GM12878 (cell line): ENCODE measurements at places on chromosomes 5 and 9. TPM values are rescaled to one million over a fixed set of nuclear protein-coding genes. Genes with fewer than 3 reads are reported as not detected.

- no peak for DNase-seq
These were observed 120.7 kb upstream of the APC start for GRCh38 chr5:112616812-112617547.

DNA sequence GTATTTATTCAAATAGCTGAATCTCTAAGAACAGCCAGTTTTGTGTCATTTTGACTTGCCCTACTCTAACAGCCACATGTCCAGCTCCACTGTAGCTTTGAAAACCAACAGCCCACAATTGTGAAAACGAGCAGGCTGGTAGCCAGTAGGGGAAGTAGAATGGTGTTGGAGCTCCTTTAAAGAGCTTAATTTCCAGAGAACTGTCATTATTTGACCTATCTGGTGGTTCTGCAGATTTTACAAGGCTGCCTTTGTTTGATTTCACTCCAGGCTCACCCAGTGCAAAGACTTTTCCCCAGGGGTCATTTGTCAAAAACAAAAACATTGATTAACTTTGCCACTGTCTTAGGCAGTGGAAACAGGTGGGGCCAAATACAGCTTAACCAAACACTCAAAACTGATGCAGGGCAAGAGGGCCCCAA is 3.2 kb upstream of the PJA2 start:
- no peak for DNase-seq

- no peak for DNase-seq
These were observed 115.9 kb downstream of the RGS3 start for GRCh38 chr9:113579283-113580040.

- no peak for DNase-seq
These were observed 11.1 kb downstream of the PDLIM7 start for GRCh38 chr5:177486256-177486655.

Gene PCDHB5
- polyA plus RNA-seq = not detected in 2 replicates

Gene GOLM1
- 14.3 and 24.5 TPM in 2 replicates for polyA plus RNA-seq

Gene TEX10
- polyA plus RNA-seq = 45.3 and 46.0 TPM in 2 replicates

Gene SLCO6A1
- polyA plus RNA-seq = not detected in 2 replicates

Gene RAI14
- 3.5 and 3.7 TPM in 2 replicates for polyA plus RNA-seq
